Fibroblast of upper back skin (primary cell): ENCODE measurements at places on chromosomes 6 and 20.

DNA sequence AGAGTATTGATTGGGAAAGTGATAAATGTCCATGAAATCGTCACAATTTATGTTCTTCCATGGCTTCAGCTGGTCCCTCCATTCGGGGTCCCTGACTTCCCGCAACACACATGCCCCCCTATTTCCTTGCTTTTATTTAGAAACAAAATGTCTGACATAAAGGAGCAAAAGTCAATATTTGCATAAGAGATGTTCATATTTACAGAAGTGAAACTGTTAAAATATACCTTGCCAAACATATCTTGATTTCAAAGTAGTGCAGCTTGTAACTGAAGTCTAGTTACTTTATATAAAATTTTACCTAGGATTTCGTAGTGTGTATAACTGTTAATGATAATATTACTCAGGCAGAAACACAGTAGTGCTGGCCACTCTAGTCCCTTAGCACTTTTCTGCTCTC is 548.9 kb upstream of the ADGRB3 start:
- no peak for DNase-seq

GRCh38 chr20:57576617-57577550 is 16.0 kb downstream of the PCK1 start:
- no peak for DNase-seq

DNA sequence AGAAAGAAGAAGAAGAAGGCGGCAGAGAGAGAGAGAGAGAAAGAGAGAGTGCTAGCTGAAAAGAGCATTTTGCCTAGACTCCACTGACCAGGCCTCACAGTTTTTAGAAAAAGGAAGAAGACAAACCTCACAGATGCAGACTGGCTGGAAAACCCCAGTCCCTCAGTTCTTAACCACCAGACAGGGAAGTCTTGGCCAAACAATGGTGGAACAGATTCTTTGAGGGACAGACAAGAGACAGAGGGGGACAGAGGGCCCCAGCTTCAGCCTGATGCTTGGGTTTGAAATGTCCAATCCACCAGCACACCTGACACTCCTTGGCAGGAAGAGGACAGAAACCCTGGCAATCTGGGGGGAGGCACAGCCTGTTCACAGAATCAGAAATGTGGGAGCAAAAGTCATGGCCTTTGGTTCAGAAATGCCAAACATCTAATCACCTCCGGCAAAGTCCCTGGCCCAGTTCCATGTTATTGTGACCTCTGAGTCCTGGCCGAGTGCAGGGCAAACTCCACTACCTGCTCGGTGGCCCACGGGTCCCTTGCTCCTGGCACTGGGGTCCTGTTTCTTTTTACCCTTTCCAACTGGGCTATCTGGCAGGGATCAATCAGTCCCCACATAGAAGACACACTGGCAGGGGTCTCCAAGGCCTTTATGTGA is 235.2 kb downstream of the LY86 start:
- no peak for DNase-seq

GRCh38 chr20:891706-892080 is 24.4 kb downstream of the ANGPT4 start:
- DNase-seq, result no peak

- no peak for DNase-seq
Measured at GRCh38 chr6:6858533-6858982, 249.2 kb upstream of the RREB1 start.

- no peak for DNase-seq
Measured at GRCh38 chr20:52251827-52252226, 60.2 kb upstream of the ZFP64 start.

- DNase-seq, result no peak
Measured at GRCh38 chr6:57207872-57208271, 14.2 kb downstream of the RAB23 start.

DNA sequence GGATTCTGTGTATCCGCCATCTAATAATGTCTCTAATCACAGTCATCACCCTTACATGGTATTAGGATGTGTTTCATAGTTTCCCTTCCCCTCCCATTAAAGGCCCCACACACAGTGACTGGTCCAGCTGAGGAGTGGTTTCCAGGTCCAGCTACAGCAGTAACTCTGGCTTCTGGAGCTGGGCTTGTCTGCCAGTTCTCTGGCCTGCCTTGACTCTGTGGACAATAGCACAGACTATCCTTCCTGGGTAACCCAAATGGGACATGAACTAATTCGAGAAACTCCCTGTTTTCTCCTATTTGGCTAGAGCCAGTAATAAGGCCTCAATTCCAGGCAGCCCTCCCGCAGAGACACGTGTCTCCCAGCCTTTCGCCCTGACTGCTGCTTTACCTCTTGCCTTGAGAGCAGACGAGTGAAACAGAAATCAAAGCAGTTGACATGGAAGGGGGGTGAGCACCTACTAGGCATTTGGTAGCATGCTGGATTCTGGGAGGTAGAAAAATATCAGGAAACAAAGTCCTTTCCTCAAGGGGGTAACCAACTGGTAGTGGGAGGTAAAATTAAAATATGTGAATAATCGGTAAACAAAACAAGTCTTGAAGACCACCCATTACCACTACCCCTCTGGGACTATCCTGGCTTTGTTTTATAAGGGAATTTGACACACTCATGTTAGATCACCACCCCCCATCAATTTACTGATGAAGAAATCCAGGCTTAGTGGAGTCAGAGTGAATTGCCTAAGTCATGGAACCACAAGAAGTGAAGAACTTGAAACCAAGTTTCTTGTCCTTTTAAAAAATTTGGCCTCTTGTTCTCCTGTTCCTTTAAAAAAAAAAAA is 1.2 kb downstream of the TRAF3IP2 start:
- DNase-seq, result peak; percentile 92

- DNase-seq, result no peak
Measured at GRCh38 chr6:43995137-43995536, 132.1 kb downstream of the MRPL14 start.

- no peak for DNase-seq
Measured at GRCh38 chr20:46701556-46701955, 7.9 kb upstream of the SLC2A10 start.

DNA sequence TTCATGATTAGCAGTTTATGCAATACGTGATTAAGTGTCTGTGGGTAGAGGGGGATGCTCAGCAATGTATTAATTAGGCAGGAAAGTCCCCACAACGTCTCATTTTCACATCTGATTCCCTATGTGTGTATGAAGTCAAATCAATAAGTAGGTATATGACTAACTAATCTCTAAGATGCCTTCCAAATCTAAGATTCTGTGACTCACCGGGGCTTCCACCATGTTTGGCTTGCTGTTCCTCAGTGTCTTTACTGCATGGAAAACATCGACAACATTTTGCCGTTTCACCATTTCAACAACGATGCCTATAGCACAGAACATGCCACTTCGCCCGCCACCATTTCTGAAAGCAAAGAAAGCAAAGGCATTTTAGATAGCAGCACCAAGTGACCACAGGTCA is 72.0 kb upstream of the THEMIS start:
- DNase-seq, result no peak

GRCh38 chr6:106849676-106850332 is 124.7 kb downstream of the CD24 start:
- DNase-seq, result no peak

DNA sequence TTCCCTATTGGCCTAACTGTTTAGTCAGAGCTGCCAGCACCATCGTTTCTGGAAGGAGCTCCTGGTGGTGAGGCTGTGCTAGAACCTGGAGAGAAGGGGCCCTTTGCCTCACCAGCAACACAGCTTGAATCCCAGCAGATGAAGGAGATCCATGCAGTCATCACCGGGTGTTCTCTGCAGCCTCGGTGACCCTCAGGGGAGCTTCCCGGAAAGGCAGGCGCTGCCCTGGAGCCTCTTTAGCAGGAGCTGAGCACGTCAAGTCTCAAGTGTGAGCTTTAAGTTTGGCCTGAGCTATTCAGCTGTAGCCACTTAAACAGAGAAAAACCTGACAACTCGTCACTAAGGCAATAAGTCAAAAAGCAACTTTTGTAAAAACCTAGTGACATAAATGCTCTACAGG is 181.2 kb upstream of the FOXQ1 start:
- DNase-seq, result no peak

DNA sequence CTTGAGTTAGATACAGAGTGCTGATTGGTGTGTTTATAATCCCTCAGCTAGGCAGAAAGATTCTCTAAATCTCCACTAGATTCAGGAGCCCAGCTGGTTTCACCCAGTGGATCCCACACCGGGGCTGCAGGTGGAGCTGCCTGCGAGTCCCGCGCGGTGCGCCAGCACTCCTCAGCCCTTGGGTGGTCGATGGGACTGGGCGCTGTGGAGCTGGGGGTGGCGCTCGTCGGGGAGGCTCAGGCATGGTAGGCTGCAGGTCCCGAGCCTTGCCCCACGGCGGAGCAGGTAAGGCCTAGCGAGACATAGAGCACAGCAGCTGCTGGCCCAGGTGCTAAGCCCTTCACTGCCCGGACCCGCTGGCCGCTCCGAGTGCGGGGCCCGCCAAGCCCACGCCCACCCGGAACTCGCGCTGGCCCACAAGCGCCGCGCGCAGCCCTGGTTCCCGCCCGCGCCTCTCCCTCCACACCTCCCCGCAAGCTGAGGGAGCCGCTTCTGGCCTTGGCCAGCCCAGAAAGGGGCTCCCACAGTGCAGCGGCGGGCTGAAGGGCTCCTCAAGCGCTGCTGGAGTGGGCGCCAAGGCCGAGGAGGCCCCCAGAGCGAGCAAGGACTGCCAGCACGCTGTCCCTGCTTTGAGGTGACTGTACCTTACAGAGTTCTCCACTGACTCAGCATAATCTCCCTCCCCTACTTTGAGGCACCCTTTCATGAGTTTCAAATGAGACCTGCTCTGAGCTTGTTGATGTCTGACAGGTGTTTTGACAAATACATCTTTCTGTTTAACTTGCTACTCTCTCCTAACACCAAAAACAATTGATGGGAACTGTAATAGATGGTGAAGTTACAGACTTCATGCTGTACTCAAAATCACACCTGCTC is 3.9 kb upstream of the SSR1 start:
- no peak for DNase-seq

DNA sequence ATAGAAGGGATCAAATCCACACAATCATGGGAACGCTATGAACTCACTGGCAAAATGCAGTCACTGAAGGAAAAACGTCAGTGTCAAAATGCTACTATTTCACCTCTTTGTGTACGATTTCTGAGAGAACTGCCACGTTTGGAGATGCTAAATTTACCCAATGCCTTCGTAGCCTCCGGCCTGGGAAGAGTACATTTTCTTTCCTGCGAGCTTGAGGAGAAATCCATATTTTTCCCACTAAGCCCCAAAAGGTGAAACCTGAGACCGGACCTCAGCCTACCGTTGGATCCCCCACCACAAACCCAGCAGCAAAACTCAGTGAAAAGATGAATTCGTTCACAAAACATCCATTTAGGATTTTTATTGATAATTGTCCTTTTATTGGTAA is 131.7 kb downstream of the GPX5 start:
- DNase-seq, result no peak

DNA sequence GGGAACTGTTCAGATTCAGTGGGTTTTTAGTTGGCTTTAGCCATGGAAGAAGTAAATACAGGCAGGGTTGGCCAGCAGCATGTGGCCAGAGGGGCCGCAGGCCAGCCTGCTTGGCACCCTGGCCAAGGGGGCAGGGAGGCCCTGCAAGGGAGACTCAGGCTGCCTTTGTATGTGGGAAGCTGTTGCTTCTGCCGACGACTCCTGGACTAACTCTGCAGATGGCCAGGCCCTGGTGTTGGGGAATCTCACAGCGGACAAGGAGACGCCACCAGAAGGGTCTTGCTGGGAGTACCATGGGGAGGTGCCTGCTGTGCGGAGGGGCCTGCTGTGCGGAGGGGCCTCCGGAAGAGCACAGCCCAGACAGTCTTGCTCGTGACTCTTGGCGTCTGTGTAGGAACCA is 25.2 kb downstream of the PYGB start:
- no peak for DNase-seq

DNA sequence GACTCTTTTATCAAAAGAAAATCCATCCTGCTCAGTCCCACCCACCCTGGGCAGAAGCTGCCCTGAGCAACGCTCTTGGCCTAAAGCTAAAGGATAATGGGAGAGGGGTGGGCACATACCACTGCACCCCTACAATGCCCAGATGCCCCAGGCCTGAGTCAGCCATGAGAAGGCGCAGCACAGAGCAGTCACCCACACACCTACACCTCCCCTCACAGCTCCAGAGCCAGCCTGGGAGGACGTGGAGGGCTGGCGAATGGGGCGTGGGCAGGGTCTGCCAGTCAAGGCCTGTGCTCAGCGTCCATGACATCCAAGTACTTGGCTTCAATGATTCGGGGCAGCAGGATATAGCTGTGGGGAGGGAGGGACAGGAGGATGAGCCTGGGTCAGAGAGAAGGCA is 11.5 kb downstream of the SLC4A11 start:
- no peak for DNase-seq

DNA sequence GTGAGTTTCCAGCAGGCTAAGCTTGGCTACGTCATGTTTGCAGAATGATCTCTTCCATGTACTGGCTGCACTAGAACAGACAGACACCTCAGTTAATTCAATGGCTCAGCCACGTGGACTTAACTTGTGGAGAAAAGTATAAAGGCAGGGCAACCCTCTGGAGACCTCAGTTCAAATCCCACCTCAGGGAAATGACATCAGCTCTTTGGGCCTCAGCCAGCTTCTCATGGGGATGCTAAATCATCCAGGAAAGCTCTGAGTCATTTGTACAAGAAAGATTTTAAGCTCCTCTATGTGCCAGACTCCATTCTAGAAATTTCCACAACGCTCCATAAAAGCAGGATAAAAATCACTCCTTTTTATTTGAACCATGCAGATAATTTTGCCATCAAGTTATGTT is 128.5 kb upstream of the SALL4 start:
- DNase-seq, result peak; percentile 92

GRCh38 chr6:134187154-134187553 is 130.8 kb downstream of the SGK1 start:
- no peak for DNase-seq

DNA sequence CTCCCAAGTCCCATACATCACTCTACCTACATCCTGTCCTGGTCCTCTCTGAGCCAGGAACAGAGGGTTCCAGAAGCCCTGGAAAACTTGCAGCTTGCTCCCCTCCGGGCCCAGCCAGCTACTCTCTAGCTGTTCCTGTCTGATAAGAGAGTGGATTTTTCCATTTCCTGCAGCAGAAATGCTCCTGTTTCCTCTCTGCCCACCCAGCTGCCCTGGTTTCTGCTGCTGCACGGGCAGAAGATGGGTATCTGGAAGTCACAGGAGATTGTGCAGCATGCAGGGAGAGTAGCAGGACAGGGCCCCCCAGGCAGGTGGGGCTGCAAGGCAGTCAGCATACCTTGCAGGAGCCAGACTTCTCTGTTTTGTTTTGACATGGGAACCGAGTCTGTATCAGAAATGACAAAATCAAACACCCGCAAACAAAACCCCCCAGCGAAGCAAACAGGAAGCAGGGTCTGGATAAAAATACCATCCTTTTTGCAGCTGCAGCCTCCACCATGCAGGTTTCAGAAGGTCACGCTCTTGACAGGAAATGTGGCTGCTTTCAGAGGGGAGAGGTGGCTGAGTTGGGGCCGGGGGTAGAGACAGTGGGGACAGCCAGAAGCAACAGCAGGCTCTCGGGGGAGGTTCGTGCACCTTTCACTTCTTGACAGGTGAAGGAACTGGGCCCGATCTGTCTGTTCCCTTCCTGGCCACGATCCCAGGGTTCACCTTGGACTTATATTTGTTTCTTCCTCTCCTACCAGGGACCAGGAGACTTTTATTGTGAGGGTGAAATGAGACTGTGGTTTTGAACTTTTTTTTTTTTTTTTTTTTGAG is 50.8 kb upstream of the FAM83D start:
- no peak for DNase-seq
